ENCODE measurements at places on chromosomes 3 and 15. TPM values are rescaled to one million over a fixed set of nuclear protein-coding genes. Genes with fewer than 3 reads are reported as not detected.

EBLN2 gene
- 3.0 TPM for total RNA-seq

PRSS50 gene
- total RNA-seq, result 0.35 TPM

EPHA3 gene
- 6.9 TPM for total RNA-seq

ZSCAN29 gene
- 15.4 TPM for total RNA-seq

UNC13C gene
- 1.8 TPM for total RNA-seq

DNASE1L3 gene
- total RNA-seq, result 0.48 TPM

MEIS2 gene
- total RNA-seq, result 67.8 TPM

CCDC13 gene
- 0.28 TPM for total RNA-seq

CLEC3B gene
- total RNA-seq, result 13.6 TPM

UBE3A gene
- total RNA-seq, result 130 TPM

CHCHD6 gene
- total RNA-seq, result 14.7 TPM

TRH gene
- 0.72 TPM for total RNA-seq

GPR149 gene
- total RNA-seq, result not detected

ZIC1 gene
- total RNA-seq, result 0.18 TPM

CLDN16 gene
- not detected for total RNA-seq

TADA3 gene
- total RNA-seq, result 57.4 TPM

BMF gene
- total RNA-seq, result 24.7 TPM

EOMES gene
- total RNA-seq, result 0.20 TPM

TOPAZ1 gene
- not detected for total RNA-seq

SCN10A gene
- total RNA-seq, result not detected

GPR176 gene
- 2.4 TPM for total RNA-seq

ARGFX gene
- total RNA-seq, result not detected

PLA1A gene
- total RNA-seq, result 0.95 TPM

CHRM5 gene
- not detected for total RNA-seq

PLSCR2 gene
- total RNA-seq, result not detected

LRRN1 gene
- 4.8 TPM for total RNA-seq

C3orf22 gene
- total RNA-seq, result 0.40 TPM

CLSTN2 gene
- 225 TPM for total RNA-seq

MANF gene
- total RNA-seq, result 42.3 TPM

STAB1 gene
- total RNA-seq, result 50.0 TPM

RNU6-1 gene
- total RNA-seq, result not detected
